ENCODE measurements at places on chromosomes 12 and 14.

- DNase-seq = no peak
Measured at GRCh38 chr14:33948145-33948868, 2.6 kb downstream of the EGLN3 start.

DNA sequence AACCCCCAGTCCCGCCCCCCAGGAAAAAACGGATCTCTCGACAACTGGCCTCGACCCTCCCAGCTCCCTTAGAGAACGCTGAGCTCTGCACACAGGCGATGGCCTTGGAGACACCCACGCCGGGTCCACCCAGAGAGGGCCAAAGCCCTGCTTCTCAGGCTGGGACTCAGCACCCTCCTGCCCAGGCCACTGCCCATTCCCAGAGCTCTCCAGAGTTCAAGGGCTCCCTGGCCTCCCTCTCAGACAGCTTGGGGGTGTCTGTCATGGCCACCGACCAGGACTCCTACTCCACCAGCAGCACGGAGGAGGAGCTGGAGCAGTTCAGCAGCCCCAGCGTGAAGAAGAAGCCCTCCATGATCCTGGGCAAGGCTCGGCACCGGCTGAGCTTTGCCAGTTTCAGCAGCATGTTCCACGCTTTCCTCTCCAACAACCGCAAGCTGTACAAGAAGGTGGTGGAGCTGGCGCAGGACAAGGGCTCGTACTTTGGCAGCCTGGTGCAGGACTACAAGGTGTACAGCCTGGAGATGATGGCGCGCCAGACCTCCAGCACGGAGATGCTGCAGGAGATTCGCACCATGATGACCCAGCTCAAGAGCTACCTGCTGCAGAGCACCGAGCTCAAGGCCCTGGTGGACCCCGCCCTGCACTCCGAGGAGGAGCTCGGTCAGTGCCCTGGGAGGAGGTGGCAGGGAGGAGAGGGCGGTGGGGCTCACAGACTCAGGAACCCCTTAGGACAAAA, 95.8 kb downstream of the LGMN start:
- no peak for DNase-seq

DNA sequence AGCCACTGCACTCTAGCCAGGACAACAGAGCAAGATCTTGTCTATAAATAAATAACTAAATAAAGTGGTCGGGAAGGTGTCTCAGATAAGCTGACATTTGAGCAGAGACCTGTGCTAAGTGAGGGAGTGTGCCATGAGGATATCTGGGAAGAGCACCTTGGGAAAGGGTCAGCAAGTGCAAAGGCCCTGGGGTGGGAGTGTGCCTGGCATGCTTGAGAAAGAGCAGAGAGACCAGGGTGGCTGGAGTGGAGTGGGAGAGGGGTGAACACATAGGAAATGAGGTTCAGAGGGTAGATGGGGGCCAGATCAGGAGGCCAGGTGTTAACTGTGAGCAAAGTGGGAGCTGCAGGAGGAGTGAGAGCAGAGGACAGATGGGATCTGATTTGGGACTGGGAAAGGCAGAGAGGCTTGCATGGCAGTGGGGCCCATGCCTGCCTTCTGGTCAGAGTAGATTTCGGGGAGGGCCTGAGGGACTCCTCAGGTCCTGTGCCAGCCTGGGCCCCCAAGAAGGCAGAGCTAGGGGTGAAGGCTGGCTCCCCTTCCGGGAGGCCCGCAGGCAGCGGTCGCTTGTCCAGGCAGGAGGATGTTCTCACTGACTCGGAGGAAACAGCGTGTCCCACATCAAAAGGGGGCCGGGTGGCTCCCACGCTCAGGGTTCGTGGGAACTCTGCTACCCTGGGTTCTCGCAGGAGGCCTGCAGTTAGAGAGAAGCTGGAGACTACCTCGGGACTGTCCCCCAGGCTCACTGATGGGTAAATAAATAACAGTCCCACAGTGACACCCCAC, 32.6 kb downstream of the DTX1 start:
- no peak for DNase-seq

- DNase-seq = no peak
Measured at GRCh38 chr14:53108292-53109104, 44.6 kb downstream of the DDHD1 start.

- DNase-seq = no peak
Measured at GRCh38 chr12:116183741-116184141, 93.8 kb downstream of the MED13L start.

- DNase-seq = no peak
Measured at GRCh38 chr12:52710730-52711129, 7.4 kb upstream of the KRT77 start.

- DNase-seq = no peak
Measured at GRCh38 chr12:48163150-48163747, 5.9 kb upstream of the ASB8 start.

- DNase-seq = no peak
Measured at GRCh38 chr12:12954878-12955625, 3.1 kb upstream of the GPRC5D start.

- DNase-seq = no peak
Measured at GRCh38 chr14:92719890-92720323, 28.5 kb downstream of the LGMN start.
